NCI-H1417 (cell line): ENCODE measurements at places on chromosomes 13 and 19.
A peak's percentile ranks its signal among the peaks of the same experiment; 100 is the strongest.

GRCh38 chr19:9641810-9642209 lies 20.8 kb upstream of the ZNF561 start:
- DNase-seq, result no peak

GRCh38 chr13:92461831-92462230 lies 764.8 kb upstream of the GPC6 start:
- no peak for DNase-seq

DNA sequence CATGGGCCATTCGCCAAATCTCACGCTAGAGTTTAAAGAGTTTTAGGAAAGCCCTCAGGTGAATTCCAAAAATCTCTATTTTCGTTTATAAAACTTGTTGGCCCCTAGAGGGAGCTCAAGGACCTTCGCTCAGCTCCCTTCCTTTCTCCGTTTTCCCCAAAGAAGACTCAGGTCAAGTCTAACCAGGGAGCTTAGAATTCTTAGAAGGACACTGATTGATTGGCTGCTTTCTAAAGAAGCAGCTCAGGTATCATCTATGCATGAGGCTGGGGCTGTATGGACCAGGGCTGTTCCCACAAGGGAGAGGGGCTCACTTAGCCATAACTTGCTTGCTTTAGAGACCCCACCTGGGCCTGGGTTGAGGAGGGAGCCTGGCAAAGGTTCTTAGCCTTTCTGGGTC lies 20.5 kb downstream of the DZIP1 start:
- DNase-seq, result peak; percentile 53

- DNase-seq, result peak; percentile 30
These were observed 24.2 kb upstream of the TTYH1 start for GRCh38 chr19:54390942-54391577.

DNA sequence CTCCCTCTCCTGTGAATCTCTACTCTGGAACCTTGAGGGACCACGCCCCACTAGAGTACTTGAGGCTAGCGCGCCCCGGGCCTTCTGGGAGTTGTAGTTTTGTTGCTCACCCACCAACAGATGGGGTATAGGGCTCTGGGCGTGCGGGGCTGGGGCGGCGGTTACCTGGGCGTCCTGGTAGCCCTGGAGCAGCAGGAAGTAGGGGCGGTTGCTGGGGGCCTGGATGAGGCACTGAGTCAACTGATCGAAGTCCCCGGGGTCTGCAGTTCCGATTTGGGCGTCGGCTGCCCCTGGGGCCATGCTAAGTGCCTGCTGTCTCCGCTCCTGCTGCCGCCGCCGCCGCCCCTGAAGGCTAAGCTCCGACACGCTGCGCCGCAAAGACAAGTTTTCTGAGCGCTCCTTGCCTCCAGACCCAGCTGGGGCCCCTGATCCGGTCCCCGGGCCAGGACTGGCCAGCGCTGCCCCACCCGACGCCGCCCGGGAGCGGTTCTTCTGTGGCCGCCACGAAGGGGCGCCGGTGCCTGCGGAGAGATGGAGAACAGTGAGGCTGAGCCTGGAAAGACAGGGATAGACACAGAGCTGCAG lies 5.3 kb downstream of the RASIP1 start:
- peak; percentile 87 for DNase-seq
